ENCODE measurements at places on chromosomes 2 and 18.

DNA sequence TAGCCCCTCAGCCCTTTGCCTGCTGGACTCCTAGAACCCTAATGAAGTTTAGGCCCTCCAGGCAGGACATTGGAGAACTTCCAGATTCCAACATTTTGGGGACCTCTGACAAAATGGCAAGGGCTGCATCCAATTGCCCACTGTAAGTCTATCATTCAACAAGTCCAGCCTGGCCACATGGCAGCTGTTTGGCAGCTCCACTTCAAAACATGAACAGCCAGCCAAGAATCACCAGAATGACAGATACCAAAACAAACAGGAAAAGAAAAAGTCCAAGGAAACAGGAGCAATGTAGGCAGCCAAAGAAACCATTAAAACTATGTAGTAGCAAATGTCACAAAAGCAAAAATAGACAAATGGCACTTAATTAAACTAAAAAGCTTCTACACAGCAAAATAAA, 25.5 kb downstream of the SLC4A5 start:
- H3K27me3 ChIP-seq: no peaks in the 10 kb centered on the region
- H3K36me3 ChIP-seq: no peaks in the 10 kb centered on the region
- no peaks in the 10 kb centered on the region for H3K4me1 ChIP-seq
- no peak overlapping the region for H3K27ac ChIP-seq

- peaks cover 4% of the 10 kb centered on the region for H3K4me1 ChIP-seq
- no peak overlapping the region for H3K4me3 ChIP-seq
- DNase-seq: no peak
- no peaks in the 10 kb centered on the region for H3K27me3 ChIP-seq
- no peak overlapping the region for H3K27ac ChIP-seq
- H3K36me3 ChIP-seq: peaks cover 10% of the 10 kb centered on the region
Observed at GRCh38 chr2:219460424-219460926, 25.8 kb downstream of the SPEG start.

- no peak overlapping the region for H3K4me3 ChIP-seq
- H3K27ac ChIP-seq: no peak overlapping the region
- DNase-seq: no peak
- H3K27me3 ChIP-seq: no peaks in the 10 kb centered on the region
- peaks cover 42% of the 10 kb centered on the region for H3K36me3 ChIP-seq
Observed at GRCh38 chr2:156574112-156574511, 137.9 kb downstream of the GPD2 start.

DNA sequence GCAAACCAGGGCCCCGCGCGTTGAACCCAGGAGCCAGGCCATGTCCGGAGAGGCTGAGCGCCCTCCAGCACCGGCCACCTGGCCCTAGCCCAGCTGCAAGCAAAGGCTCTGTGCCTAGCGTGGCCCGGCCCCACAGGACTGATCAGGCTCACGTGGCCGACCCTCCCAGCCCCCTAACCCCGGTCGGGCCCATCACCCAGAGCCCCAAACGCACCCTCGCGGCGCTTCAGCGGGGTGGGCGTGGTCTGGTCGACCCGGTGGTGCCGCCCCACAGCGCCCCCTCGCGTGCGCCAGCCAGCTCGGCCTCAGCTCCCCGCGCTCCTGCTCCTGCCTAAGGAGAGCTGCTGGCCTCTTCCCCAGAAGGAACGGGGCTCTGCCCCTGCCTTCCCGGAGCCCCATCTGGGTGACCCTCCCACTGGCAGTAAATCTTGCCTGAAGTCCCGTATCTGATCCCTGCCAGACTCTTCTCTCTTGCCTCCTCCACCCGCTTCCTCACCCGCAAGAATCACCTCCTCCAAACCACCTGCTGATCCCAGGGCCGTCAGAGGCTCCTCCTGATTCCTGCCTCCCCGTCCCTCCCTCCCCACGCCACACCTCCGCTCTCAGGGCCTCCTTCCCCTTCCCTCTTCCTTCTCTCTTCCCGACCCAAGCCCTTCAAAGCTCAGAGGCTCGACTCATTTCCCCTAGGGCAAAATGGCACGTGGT, 12.3 kb upstream of the TEX51 start:
- peak; percentile 54 for DNase-seq
- H3K4me1 ChIP-seq: no peaks in the 10 kb centered on the region
- H3K27ac ChIP-seq: no peak overlapping the region
- H3K27me3 ChIP-seq: no peaks in the 10 kb centered on the region
- H3K4me3 ChIP-seq: no peak overlapping the region

GRCh38 chr2:18402-19271, 27.7 kb downstream of the FAM110C start:
- H3K4me3 ChIP-seq: no peak overlapping the region
- DNase-seq: no peak
- H3K27ac ChIP-seq: no peak overlapping the region
- H3K27me3 ChIP-seq: no peaks in the 10 kb centered on the region
- no peaks in the 10 kb centered on the region for H3K36me3 ChIP-seq

DNA sequence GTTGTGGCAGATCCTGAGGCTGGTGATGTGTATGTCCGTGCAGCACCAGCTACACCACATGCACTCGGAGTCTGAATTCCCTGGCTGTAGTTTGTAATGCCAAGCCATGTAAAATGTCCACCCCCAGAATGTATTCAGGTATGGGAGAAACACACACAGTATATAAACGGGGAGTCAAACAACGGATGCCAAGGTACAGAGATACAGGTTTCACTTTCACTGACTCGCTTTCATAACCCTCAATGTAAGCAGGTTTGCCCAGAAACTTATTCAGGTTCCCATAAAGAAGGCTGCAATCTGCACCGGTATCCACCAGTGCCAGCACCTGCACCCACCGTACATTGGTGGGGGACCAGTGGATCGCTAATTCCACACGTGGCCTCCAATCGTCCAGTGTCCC, 237.2 kb downstream of the MBD5 start:
- H3K4me1 ChIP-seq: no peaks in the 10 kb centered on the region
- no peak overlapping the region for H3K4me3 ChIP-seq
- no peaks in the 10 kb centered on the region for H3K36me3 ChIP-seq
- H3K27me3 ChIP-seq: no peaks in the 10 kb centered on the region
- no peak for DNase-seq
- H3K27ac ChIP-seq: no peak overlapping the region

GRCh38 chr2:51995293-51995692, 963.4 kb upstream of the NRXN1 start:
- no peak overlapping the region for H3K4me3 ChIP-seq
- no peak overlapping the region for H3K27ac ChIP-seq
- no peaks in the 10 kb centered on the region for H3K27me3 ChIP-seq
- DNase-seq: no peak
- no peaks in the 10 kb centered on the region for H3K36me3 ChIP-seq

GRCh38 chr2:152635635-152636298, 81.5 kb downstream of the PRPF40A start:
- no peak overlapping the region for H3K4me3 ChIP-seq
- no peaks in the 10 kb centered on the region for H3K4me1 ChIP-seq
- H3K27ac ChIP-seq: no peak overlapping the region
- no peaks in the 10 kb centered on the region for H3K27me3 ChIP-seq
- no peak for DNase-seq

DNA sequence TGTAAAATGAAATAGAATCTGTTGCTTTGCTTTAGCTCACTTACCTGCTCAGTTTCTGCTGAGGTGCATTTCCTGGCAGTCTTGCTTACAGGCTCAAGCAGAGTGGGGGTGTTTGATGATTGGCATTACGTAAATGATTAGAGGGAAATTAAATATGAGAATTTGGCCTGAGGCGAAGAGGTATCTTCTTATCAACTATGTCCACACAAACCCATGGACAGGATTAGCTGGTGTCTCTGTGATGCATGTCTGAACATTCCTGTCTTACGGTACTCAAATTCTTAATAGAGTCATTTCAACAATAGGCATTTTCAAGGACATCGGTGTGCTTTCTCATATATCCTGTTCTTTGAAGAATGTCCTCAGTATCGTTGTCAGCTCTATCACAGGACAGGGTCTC, 102.1 kb downstream of the PRPF40A start:
- no peak overlapping the region for H3K27ac ChIP-seq
- peaks cover 57% of the 10 kb centered on the region for H3K36me3 ChIP-seq
- DNase-seq: no peak

GRCh38 chr2:221189431-221190067, 382.6 kb downstream of the EPHA4 start:
- no peaks in the 10 kb centered on the region for H3K36me3 ChIP-seq
- H3K27me3 ChIP-seq: no peaks in the 10 kb centered on the region
- H3K4me1 ChIP-seq: no peaks in the 10 kb centered on the region
- no peak overlapping the region for H3K27ac ChIP-seq
- no peak overlapping the region for H3K4me3 ChIP-seq
- no peak for DNase-seq

- no peaks in the 10 kb centered on the region for H3K4me1 ChIP-seq
- H3K27me3 ChIP-seq: no peaks in the 10 kb centered on the region
- H3K4me3 ChIP-seq: no peak overlapping the region
- no peaks in the 10 kb centered on the region for H3K36me3 ChIP-seq
- no peak overlapping the region for H3K27ac ChIP-seq
- DNase-seq: no peak
Observed at GRCh38 chr18:72427721-72428120, 116.4 kb downstream of the CBLN2 start.

DNA sequence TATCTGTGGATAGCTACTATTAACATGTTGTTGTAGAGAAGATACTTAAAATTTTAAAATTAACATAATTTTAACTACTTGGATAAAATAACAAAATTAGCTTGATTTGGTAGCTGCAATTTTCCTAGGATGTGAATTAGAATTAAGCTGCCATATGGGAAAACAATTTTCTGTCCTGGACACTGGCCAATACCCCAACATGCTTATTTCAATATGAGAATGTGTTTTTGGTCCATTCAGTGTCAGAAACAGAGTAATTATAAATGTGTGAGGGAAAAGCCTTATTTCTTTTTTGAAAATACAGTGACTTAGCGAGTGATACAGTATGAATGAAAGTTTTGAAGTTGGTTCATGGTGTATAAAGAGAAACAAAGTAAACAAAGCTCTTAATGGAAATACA, 948.3 kb upstream of the GYPC start:
- H3K27me3 ChIP-seq: no peaks in the 10 kb centered on the region
- H3K36me3 ChIP-seq: no peaks in the 10 kb centered on the region
- no peak overlapping the region for H3K4me3 ChIP-seq
- DNase-seq: no peak

DNA sequence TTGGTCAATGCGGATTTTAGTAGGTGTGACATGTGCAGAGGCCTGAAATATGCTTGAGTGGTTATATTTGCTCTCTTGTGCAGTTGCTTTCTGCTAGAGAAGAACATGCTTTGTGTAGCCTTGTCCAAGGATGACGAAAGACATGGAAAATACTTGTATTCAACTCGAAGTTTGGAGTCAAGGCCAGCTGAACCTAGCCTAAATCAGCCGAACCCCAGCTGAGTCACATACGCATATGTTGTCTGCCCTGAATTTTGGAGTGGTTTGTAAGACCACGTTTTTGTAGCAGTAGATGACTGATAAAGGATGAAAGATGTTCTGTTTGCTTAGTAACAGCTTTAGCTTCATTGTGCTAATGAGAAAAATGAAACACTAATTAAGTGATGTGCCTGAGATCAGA, 22.5 kb upstream of the SPAG16 start:
- no peaks in the 10 kb centered on the region for H3K4me1 ChIP-seq
- no peaks in the 10 kb centered on the region for H3K36me3 ChIP-seq
- H3K4me3 ChIP-seq: no peak overlapping the region

- H3K36me3 ChIP-seq: no peaks in the 10 kb centered on the region
- no peak overlapping the region for H3K4me3 ChIP-seq
- no peak for DNase-seq
- peaks cover 6% of the 10 kb centered on the region for H3K4me1 ChIP-seq
- H3K27me3 ChIP-seq: no peaks in the 10 kb centered on the region
Observed at GRCh38 chr2:142100970-142101369, 29.8 kb downstream of the LRP1B start.

All from RWPE2 (cell line).